ENCODE measurements at places on chromosomes 4 and X. TPM values are rescaled to one million over a fixed set of nuclear protein-coding genes. Genes with fewer than 3 reads are reported as not detected.

- no peak for DNase-seq
Observed at GRCh38 chrX:83529950-83530349, 21.9 kb downstream of the POU3F4 start.

GRCh38 chrX:652341-652741 is 21.8 kb downstream of the SHOX start:
- DNase-seq, result peak; percentile 79

- no peak for DNase-seq
Observed at GRCh38 chr4:189548484-189549125, 392.1 kb upstream of the FRG1 start.

- no peak for DNase-seq
Observed at GRCh38 chr4:156137679-156138473, 184.2 kb upstream of the CTSO start.

DNA sequence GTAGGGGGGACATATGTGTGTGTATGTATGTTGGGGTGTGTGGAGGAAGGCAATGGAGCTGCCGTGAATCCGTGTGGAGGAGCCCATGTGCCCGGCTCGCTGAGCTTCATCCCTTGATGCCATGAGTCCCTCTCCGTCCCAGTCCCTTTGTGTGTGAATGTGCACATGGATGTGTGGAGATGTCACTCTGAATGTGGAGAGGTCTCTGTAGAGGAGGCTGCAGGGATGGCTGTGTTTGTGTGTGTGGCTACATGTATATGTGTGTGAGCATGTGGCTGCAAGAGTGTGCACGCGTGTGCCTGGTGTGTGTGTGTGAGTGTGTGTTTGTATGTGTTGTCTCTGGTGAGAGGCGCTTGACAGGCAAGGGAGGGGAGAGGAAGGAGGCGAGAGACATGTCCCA is 1.3 kb downstream of the DLG3 start:
- no peak for DNase-seq

DNA sequence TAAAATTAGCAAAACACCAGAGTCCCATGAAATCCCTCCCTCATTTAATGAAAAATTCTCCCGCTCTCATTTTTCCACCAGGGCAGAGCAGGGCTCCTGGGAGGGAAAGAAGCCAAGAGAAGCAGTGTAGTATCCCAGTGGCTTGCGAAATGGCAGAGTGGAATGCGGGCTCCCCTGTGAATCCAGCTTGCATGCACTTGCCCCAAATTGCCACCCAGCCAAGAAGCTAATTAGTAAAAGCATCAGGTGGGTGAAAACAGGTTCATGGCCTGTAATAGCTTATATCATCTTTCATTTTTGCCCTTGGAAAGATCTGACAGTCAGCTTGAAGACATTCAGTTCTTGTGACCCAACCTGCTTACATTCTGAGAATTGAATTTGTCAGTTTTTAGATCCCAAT is 10.1 kb downstream of the AMOT start:
- DNase-seq, result no peak

DNA sequence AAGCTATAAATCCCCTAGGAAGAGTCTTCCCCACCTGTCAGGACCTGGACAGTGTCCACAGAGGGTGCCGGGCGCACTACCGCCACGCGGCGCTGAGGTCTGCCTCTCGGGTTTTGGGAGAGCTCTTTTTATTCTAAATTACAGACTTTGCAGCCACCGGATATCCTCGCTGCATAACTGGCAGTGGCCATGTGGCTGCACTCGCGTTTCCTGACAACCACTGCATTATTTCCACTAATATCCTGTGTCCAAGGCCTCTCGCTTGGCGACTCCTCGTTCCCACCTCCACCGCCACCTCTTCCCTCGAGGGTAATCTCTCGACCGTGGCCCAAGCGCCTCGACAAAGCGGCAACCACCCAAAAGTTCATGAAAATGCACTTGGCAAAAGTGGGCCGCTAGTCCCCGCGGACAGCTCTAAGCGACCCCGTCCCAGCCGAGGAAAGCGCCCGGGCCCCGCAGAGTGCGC is 512 bp upstream of the TMEM131L start:
- peak; percentile 87 for DNase-seq

The ATOH1 gene
- not detected for polyA plus RNA-seq

The DNAAF6 gene
- not detected for polyA plus RNA-seq

The FRG2 gene
- not detected for polyA plus RNA-seq

The DRD5 gene
- polyA plus RNA-seq, result 0.27 TPM

Data from muscle of back (tissue), 13 donors.